ENCODE measurements at places on chromosomes 1 and 21.

GRCh38 chr21:43619856-43620255 is 39.4 kb downstream of the HSF2BP start:
- DNase-seq: no peak

DNA sequence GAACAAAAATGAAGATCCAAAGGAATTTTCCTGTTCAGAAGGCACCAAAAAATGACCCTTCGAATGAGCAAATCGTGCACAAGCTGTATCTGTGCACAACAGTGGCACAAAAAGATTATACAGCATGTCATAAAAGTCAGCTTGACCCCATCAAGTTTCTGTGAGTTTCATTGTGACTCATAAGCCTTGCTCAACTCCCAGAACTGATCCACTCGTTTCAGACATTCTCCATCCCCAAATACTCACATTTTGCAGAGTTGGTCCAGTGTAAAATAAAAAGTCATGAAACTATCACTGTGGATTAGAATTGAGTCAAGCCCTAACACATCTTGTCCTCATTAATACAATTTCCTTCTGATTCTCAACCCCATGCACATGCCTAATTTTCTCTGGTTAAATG is 174.7 kb upstream of the PKN2 start:
- no peak for DNase-seq

GRCh38 chr1:31746687-31747086 is 17.5 kb downstream of the ADGRB2 start:
- no peak for DNase-seq

- DNase-seq: no peak
Observed at GRCh38 chr1:58841455-58841854, 57.6 kb upstream of the JUN start.

GRCh38 chr1:107132780-107133179 is 8.1 kb upstream of the NTNG1 start:
- DNase-seq: no peak

DNA sequence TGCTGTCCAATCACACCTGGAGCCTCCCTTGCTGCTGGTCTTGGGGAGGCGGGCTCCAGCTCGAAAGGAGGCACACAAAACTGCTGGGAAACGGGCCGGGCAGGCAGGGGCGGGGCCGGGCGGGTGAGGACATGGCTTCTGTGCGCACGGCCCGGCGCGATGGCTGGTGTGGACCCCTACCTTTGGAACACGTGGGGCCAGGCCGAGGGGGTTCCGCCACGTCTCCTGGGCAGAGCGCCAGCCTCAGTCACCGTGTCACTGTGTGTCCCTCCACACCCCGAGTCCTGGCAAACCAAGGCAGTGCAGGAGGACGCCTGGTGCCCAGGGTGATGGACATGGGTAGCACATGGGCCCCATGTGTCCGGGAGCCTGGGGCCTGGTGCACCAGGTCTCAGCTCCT is 42.0 kb upstream of the ADARB1 start:
- no peak for DNase-seq

- no peak for DNase-seq
Observed at GRCh38 chr21:43352568-43353281, 74.2 kb downstream of the SIK1 start.

DNA sequence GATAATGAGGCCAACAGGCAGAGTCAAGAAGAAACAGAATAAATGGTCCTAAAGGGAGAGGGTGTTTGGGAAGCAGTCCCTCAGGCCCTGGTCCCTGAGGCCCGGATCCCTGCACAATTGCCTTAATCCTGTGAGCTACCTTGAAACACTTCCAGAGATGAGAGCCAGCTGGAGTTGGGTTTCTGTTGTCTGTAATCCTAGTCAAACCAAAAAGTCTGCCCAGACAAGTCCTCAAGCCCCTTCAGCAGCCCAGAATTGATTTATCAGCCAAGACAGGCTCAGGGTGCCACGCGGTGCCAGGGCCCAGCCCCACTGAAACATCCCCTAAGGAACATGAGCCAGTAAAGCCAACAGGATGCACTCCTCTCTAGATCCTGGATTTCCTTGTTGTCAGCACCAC is 16.4 kb upstream of the CLSTN1 start:
- no peak for DNase-seq

GRCh38 chr21:39610703-39611102 is 2.0 kb upstream of the B3GALT5 start:
- no peak for DNase-seq

GRCh38 chr1:228472655-228473054 is 14.5 kb upstream of the RNF187 start:
- DNase-seq: no peak

GRCh38 chr1:56511766-56512165 is 67.6 kb downstream of the PLPP3 start:
- no peak for DNase-seq

GRCh38 chr1:167676916-167677848 is 44.6 kb upstream of the MPZL1 start:
- DNase-seq: no peak

- DNase-seq: no peak
Observed at GRCh38 chr1:202836623-202837403, 26.1 kb downstream of the PCAT6 start.

DNA sequence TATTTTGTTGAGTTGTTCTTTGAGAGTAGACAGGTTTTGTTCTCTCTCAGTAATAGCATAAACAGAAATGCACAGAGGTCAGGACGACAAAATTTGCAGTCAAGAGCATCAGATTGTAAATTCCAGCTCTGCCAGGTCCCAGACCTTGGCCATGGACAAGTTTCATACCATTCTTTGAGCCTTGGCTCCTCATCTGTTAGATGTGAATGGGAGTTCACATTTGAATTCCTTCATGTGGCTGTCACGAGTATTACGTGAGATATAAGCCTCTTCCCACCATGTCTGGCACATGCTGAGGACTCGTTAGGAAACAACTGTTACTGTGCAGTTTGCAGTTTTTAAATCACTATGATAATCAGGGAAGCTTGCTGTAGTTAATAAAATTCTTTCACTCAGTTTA is 93.2 kb upstream of the KCTD3 start:
- no peak for DNase-seq

DNA sequence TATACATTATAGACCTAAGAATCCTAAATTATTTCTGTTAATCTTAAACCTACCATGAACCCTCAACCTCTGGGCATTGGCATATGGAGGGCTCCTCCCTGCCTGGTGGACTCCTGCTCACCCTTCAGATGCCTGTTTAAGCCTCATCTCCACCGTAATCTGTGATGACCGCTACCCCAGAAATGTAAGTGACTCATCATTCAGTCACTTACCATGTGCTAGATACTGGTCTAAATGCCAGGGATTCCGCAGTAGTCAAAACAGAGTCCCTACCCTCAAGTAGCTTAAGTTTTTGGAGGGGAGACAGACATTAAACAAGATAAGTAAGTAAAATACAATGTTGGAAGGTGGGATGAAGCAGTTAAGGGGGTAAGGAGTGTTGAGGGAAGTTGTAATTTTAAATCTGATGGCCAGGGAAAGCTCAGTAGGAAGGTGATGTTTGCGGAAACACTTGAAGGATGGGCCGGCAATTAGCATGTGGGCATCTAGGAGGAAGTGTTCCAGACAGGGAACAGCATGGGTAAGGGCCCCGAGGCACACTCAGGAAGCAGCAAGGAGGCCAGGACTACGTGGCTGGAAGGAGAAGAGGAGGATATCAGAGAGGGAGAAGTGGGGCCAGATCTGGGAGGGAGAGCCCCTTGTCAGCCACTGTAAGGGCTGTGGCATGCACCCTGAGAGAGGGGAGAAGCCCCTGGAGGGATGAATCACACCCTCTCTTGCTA is 141.7 kb upstream of the HOOK1 start:
- DNase-seq: no peak

Measured in NCI-H2081 treated with DMSO at 0.1 percent for 48 hours (cell line).